Endothelial cell of coronary artery (primary cell): ENCODE measurements at places on chromosomes 4 and X. TPM values are rescaled to one million over a fixed set of nuclear protein-coding genes. Genes with fewer than 3 reads are reported as not detected.

MAGEA12 gene
- total RNA-seq, result not detected in 2 replicates

TMEM31 gene
- not detected in 2 replicates for total RNA-seq

BEX4 gene
- 13.4 and 16.5 TPM in 2 replicates for total RNA-seq

ZNF157 gene
- total RNA-seq, result not detected in 2 replicates

WDR17 gene
- under 0.01 and 0.09 TPM in 2 replicates for total RNA-seq

TRIM2 gene
- total RNA-seq, result 14.7 and 17.3 TPM in 2 replicates
